ENCODE measurements at places on chromosomes 5 and 9.

DNA sequence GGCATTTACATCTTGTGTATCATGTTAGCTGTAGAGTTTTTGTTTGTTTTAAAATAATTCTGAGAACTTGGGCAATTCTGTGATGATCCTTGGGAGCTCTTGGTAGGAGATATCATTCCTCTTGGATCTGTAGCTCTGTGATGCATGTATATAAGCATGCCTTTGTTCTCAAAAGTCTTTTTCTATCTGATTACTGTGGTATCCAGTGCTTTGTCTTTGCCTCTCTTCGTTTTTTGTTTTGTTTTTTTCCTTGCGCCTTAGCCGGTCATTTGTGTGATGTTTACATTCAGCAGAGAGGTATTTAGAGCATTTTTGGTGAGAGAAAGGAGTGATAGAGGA is 110.0 kb downstream of the PAM start:
- no peak for DNase-seq

DNA sequence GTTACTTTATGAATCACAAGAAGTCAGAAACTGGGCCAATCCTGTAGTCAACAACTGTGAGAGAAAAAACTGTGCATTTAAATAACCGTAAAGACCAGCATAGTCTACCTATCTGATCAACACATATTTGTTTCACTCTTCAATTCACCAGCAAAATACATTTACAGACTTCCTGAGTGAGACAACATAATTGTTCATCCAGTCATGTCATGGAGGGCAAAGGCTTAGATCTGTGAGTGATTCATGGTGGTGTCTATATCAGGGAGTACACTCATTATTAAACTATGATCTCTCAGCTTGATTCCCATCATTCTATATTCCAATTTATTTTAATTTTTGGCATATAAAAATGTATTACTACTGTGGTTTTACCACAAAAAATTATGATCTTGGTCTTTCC is 694.6 kb downstream of the DNAH5 start:
- DNase-seq = no peak

- DNase-seq = no peak
These were observed 55.1 kb downstream of the CDK5RAP2 start for GRCh38 chr9:120524863-120525262.

- DNase-seq = no peak
These were observed 39.4 kb downstream of the GALNT12 start for GRCh38 chr9:98846879-98847278.

DNA sequence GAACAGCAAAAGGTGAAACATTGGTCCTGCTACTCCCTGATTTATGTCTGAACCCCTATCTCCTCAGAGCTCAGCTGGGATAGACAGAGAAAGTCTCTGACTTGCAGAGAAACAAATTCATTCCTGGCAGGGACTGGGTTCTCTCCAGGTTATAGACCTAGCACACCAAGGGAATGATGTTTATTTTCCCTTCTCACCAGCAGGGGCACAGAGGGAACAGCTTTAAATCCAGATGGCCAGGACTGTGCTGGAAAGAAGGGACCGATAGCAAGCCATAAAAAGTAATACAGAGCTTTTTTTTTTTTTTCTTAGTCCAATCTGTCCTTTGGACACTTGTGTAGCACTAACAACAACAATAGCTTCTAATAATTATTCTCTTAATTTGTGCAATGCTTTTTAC is 141.1 kb upstream of the C9orf72 start:
- no peak for DNase-seq

DNA sequence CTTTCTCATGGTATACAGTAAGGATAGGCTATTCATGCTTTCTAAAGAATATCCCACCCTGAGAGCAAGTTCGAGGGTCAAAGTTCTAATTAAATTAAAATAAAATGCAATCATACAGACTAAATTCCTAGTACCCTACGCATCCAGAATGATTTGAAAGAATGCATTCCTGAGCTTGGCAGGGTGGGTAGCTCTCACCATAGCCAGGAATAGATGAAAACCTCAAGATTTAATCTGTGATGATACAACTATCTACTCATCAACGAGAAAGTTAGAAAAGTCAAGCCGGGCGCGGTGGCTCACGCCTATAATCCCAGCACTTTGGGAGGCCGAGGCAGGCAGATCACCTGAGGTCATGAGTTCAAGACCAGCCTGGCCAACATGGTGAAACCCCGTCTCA is 32.3 kb downstream of the SERINC5 start:
- DNase-seq = no peak
